Activated naive CD4-positive, alpha-beta T cell treated with anti-CD3 and anti-CD28 coated beads, Interleukin-2, amount 50 U/mL, for 16 hours (primary cell): ENCODE measurements at places on chromosomes 12 and 14.
A peak's percentile ranks its signal among the peaks of the same experiment; 100 is the strongest.

DNA sequence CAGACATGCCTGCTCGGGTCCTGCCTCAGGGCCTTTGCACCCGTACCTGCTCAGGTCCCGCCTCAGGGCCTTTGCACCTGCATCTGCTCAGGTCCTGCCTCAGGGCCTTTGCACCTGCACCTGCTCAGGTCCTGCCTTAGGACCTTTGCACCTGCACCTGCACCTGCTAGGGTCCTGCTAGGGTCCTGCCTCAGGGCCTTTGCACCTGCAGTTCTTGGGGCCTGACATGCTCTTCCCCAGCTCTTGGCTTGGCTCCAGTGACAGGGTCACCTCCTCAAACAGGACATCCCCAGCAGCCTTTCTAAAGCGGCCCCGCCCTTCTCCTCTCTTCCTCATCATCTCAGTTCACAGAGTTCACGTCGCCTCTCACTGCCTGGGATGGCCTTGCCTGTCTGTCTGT is 54.9 kb upstream of the NCOR2 start:
- no peak for DNase-seq

DNA sequence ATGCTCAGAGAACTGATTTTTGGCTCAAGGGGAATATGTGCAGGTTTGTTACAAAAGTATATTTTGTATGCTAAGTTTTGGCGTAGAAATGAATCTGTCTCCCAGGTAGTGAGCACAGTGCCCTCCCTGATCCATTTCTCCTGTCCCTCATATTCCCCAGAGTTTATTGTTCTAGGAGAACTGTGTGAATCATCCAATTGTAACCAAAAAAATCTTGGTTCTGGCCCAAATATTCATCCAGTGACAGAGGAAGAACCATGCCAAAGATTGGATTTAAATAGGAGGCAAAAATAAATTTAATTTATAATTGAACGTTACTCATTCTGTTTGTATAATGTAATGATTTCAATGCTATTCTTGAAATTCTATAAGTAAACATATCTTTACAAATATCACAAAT is 4.8 kb downstream of the CATSPERB start:
- DNase-seq, result no peak

DNA sequence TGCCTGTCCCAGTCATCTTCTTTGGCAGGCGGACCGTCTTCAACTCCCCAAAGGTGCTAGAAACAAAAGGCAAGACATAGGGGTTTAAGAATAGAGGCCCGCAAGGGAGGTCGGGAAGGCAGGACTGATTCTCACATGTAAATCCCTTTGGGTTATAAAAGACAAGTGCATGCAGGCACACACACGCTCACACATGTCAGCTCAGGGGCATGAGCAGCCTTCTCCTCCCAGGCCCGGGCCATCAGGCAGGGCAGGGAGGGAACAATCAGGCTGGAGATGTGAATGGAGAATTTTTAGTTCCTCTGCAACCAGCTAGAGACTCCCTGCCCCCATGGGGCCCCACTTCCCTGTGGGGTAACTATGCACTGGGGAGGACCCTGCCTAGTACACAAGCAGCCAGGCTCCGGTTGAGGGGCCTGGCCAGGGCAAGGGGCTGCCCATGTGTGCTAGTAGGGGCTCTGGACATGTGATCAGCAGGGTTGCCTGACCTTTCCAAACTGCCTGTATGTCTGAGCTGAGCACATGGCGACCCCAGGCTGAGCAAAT is 107.2 kb downstream of the RBM19 start:
- DNase-seq, result no peak

DNA sequence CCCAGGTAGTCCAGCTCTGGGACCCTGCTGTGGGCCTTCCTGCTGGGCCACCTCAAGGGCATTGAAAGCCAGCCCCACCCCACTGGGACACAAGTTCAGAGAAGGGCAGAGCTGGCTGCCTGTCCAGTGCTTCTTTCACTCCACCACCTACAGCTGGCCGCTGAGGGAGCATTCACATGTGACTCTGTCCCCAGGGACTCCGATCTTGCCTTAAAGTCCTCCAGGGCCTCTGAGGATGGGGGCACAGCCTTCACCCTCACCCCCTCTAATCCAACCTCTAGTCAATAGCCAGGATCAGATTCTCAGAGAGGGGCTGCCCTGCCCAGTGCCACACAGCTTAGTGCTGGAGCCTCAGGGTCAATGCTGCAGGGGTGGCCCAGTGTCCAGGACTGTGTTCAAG is 5.0 kb upstream of the CYP46A1 start:
- DNase-seq, result no peak

GRCh38 chr14:50739186-50739585 is 71.1 kb upstream of the SAV1 start:
- no peak for DNase-seq

- DNase-seq, result no peak
These were observed 281.6 kb upstream of the NPAS3 start for GRCh38 chr14:32657081-32657480.

DNA sequence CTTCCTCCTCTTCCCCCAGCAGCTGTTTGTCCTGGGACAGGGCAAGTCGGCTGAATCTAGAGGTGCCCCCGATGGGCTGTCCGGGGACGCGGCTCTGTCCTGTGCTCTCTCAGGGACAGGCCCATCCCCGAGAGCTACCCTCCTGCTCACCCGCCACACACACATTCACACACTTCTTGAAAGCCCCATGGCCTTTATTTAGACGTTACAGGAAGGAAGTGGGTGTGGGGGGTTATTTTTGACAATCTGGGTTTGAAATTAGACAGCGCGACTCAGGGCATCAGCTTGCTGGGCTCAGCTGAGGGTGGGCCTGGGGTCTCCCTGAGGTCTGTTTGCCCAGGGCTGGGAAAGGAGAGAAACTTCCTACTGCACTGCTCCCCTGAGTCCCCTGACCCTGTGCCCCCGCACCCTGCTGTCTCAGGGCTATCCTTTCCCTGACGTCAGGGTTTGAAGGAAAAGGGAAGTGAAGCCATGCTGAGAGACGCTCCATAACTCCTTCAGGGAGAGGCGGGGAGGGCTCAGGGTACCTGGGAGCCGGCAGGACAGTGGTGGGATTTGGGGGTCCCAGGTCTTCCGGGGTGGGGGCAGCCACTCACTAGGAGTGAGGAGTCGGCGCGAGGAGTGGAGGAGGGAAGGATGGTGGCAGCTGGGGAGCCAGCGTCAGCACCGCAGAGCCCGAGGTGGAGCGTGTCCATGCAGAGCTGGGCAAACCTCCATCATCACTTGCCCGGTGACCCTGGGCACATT is 8.1 kb downstream of the PTPN6 start:
- peak; percentile 61 for DNase-seq
